WERI-Rb-1 (cell line): ENCODE measurements at places on chromosomes 6 and 20.
A peak's percentile ranks its signal among the peaks of the same experiment; 100 is the strongest.

- peak; percentile 81 for DNase-seq
These were observed 559 bp downstream of the LAMA5 start for GRCh38 chr20:62366370-62367135.

- DNase-seq, result no peak
These were observed 64.9 kb upstream of the EYS start for GRCh38 chr6:65771946-65772345.

DNA sequence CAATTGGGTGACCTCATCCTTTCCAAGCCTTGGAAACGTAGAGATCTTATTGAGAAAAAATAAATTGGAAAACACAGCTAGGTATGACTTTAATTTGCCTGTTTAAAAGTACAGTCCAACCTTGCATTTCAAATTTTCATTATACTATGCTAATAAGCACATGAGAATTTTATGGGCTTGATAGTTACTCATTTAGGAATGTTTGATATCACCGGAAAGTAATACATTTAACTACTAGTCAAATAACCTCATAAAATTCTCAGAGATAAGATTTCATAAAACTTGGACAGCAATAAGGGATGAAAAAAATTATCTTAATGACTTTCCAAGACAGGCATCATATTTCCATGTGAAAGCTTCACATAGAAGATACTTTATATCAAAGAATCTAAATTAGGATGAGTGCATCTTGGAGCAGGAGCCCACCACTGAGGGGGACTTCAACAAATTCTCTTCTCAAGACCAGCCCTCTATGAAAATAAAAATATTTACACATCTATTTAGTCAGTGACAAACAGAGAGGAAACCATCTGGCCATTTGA is 236.3 kb downstream of the EPHA7 start:
- no peak for DNase-seq

DNA sequence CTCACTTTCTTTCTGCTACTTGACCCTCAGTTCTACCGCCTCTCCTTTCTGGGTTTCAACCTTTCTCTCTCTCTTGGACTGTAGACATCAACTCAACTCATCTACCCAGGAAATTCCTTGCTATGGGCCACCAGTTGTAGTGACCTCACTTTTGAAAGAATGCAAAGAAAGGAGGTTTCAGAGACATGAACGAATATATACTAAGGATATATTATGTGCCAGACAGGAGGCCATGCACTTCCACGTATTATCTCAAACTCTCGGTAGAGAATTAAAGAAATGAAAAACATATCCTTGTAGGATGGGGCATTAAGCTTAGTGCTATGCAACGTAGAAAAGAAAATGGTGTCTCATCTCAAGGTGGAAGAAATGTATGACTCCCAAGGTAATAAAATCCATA is 67.3 kb upstream of the NT5E start:
- DNase-seq, result no peak

- no peak for DNase-seq
These were observed 10.3 kb upstream of the PDYN start for GRCh38 chr20:2004171-2004570.

DNA sequence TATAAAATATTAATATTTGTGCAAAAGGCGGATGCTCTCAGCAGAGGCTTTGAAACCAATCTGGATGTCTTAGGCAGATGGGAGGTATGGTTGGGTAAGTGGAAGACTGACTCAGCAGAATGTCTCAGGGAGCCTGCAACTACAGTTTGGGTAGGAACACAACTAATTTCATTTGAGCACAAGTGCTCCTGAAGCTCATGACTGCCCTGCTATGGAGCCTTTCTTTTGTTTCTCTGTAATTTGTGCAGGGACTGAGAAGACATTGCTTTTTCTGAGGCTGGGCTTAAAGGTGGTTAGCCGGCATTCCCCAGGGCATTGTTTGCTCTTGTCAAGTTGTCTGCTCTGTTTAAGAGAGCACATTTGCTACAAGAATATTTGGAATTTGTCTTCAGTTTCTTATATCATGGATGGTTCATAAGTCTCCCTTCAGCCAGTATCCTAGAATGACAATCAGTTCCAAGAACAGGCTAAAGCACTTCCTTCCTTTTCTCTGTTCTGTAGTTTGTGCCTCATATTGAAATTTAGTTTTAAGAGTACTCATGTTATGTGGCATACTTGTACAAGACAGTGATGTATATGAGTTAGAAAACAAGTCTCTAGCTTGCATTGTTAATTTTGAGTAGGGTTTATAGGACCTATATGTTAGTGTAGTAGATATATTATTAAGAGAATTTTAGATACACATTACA is 208.3 kb downstream of the ZFAND3 start:
- DNase-seq, result no peak

GRCh38 chr20:1415667-1416468 is 23.0 kb upstream of the FKBP1A start:
- no peak for DNase-seq

- no peak for DNase-seq
These were observed 50.6 kb downstream of the LAMA4 start for GRCh38 chr6:112203577-112204349.

- no peak for DNase-seq
These were observed 170.6 kb downstream of the TRMT11 start for GRCh38 chr6:126156973-126157372.

DNA sequence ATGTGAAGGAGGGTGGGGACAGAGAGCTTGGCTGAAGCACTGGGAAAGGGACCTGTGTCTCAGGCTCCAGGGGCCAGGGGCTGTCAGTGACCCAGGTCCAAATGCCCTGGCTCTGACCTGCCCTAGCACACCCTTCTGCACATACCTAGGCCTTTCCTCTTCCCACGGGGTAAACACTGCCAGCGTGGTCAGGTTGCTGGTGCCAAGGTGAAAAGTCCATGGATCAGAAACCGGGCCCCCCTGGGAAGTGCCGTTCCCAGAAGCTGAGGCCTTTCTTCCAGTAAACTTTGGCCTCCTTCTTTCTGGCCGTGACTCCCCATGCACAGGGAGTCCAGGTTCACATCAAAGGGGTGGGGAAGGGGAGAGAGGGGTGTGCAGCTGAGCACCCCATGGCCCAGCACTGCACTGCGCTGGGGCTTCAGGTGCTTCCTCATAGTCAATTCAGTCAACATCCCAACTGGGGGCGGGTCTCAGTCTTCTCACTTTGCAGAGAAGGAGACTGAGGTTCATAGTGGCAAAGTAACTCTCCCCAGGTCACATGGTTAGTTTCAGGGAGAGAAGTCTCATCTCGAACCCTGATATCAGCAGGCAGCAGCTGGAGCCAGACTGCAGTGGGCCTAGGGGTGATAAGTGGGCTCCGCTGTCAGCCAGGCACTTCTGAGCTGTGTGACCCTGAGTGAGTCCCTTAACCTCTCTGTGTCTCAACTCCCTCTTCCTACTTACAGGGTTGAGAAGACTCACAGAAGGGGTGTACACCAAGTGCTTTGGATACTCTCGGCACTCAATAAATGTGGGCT is 17.0 kb downstream of the PCK1 start:
- no peak for DNase-seq

- no peak for DNase-seq
These were observed 11.6 kb downstream of the CCN6 start for GRCh38 chr6:112065426-112065986.

DNA sequence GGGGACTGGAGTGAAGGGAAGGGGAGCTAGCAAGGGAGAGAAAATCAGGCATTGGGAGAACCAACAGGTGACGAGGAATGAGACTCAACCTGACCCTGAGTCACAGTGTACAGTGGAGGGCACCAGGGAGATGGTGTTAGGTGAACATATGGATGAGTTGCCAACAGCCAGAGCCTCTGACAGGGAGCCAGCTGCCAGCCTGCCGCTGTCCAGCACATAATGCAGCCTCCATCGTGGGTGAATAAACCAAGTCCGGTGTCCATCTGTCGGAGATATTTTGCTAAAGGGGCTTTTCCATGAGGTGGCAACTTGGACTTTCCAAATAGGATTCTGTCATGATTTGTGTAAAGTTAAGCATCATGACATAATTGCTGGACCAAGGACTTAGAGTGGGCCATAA is 88.1 kb downstream of the CDH4 start:
- no peak for DNase-seq

DNA sequence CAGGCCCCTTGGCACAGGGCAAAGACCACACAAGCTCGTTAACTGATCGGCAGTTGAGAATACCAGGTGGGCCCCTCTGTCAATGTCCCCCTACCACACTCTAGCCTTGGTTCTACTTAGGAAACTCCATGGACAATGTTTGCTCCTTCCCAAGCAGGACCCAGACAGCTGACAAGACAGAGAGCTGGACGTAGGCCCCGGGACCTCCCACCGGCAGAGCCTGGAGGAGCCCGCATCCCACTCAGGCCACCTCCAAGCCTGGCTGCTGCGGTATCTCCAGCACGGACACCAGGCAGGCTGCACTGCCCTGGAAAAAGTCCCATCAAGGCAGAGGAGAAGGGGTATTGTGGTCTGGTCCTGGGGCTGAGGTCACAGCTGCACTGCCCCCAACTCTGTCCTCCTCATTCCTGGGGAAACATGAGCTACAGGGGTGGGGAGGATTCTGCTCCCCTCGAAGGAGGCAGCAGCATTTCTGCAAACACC is 6.2 kb upstream of the GRM4 start:
- DNase-seq, result peak; percentile 14

DNA sequence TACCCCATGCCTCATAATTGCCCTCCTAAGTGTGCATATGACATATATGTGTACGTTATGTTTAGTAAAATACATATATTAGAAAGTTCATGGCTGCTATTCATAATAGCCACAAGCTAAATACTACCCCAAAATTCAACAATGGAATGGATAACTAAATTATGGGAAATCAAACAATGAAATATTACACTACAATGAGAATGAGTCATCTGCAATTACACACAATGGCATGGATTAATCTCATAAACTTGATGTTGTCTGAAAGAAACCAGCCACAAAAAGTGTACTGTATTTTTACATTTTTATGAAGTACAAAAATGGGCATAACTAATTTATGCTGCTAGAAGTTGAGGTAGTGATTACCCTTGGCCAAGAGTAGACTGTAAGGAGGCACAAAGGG is 477.0 kb downstream of the HAO1 start:
- no peak for DNase-seq

- no peak for DNase-seq
These were observed 133.7 kb upstream of the RIN2 start for GRCh38 chr20:19624221-19624965.

DNA sequence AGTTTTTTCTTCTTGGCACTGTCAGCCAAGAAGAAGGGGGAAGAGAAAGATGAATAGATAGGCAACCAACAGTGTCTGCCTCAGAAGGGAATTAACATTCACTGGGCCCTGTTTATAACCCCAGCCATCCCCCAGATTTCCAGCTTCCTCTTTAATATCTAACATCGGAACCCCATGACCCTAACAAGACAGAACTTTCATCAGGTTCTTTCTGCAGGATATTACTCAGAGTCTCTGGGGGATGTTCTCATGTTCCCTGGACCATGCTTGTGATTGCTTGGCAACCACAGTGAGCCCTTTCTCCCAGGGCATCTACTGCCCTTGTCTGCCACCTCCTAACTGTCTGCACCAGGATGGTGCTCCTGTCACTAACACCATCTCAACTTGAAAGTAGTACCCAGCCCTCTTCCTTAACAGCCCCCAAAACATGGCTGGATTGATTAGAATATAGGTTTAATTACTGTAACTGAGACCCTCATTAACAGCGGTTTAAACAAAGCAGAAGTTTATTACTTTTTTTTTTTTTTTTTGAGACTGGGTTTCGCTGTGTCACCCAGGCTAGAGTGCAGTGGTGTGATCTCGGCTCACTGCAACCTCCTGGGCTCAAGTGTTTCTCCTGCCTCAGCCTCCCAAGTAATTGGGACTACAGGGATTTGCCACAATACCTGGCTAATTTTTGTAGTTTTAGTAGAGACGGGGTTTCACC is 12.0 kb upstream of the PTPN1 start:
- no peak for DNase-seq

GRCh38 chr6:109021870-109022269 is 72.8 kb downstream of the SESN1 start:
- DNase-seq, result no peak

DNA sequence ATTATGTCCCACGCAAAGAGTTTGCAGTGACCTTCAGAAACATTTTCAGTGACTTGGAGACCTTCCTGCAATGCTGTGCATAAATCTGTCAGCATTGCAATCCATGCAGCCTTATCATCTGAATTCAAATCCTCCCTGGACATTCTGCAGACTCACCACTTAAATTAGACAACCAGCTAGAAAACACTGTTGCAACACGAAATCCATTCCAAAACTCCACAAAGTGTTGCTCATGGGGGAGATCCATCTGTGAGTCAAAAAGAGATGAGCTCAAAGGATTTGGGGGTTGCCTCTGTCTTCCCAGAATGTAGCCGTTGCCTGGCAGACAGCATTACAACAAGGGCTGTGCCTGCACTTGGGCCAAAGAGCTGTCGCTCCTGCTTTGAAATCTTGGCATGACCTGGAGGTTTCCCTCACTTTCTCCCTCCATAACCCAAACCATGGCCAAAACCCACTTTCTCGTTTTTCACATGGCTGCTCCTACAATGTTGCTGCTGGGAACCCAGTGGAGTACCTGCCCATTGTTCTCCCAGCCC is 163.5 kb upstream of the CDYL start:
- no peak for DNase-seq

- no peak for DNase-seq
These were observed 124.4 kb downstream of the TCP11 start for GRCh38 chr6:35016502-35017321.

DNA sequence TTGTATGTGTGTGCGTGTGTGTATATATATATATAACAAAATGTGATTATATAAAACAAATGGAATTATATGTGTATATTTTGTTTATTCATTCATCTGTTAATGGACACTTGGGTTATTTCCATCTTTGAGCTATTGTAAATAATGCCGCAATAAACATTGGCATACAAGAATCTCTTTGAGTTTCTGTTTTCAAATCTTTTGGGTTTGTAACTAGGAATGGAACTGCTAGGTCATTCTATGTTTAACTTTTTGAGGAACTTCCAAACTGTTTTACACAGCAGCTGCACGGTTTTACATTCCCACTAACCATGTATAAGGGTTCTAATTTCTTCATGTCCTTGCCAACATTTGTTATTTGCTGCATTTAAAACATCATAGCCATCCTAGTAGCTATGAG is 39.9 kb upstream of the TGM2 start:
- DNase-seq, result no peak

DNA sequence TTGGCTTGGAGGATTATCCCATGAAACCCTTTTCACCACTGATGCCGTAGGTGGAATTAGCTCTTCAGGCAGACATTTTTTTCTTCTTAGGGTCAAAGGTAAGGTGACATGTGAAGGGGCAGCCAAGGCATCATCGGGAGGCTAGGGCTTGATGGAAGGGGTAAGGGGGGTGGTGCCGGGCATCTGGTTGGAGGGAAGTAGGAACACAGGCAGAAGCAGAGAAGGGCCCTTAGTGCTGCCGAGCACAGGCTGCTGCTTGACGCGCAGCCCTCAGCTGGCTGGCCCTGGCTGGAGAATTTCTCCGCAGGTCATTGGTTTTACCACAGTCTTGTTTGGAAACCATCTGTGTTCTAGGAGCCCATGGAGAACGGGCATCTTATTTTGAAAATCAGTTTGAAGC is 54.7 kb downstream of the TRAF3IP2 start:
- DNase-seq, result no peak
